ENCODE measurements at places on chromosomes 7 and 10.

DNA sequence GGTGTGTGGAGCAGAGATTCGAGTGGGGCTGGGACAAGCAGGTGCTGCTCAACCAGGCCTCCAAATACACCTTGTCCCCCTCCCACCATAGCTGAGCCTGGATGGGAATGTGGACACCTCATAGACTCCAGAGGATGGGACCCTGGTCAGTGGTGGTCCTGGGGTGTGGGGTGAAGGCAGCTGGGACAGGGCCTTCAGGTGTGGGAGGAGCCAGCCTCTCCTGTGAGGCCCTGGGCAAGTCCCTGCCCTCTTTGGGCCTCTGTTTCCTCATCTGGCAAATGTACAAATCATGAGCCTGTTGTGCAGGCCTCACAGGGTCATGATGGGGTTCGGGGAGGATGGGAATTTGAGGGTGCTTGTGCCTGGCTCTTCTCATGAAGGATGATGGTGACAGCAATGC, 362.9 kb upstream of the NUPR2 start:
- no peaks in the 10 kb centered on the region for H3K4me1 ChIP-seq
- DNase-seq, result no peak
- H3K4me3 ChIP-seq, result no peak overlapping the region
- no peaks in the 10 kb centered on the region for H3K27me3 ChIP-seq

- H3K4me3 ChIP-seq, result no peak overlapping the region
- no peak for DNase-seq
- H3K36me3 ChIP-seq, result no peaks in the 10 kb centered on the region
- H3K4me1 ChIP-seq, result no peaks in the 10 kb centered on the region
- no peaks in the 10 kb centered on the region for H3K27me3 ChIP-seq
- H3K27ac ChIP-seq, result no peak overlapping the region
Observed at GRCh38 chr10:33818343-33818742, 483.9 kb upstream of the NRP1 start.

DNA sequence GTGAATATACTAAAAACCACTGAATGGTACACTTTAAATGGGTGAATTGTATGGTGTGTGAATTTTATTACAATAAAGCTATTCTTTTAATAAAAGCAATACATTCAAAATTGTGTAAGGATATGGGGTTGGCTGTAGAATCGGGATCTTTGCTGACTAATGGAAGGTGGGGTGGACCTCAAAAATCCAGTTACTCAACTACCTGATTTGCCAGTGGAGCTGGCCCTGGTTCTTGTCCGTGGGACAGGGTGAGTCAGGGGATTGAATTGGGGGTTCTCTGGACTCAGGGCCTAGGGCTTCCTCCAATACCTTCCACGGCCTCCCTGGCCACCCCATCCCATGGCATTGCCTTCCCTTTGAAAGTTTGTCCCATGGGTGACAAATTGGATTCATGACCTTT, 13.5 kb upstream of the RABGEF1 start:
- no peak for DNase-seq
- peaks cover 8% of the 10 kb centered on the region for H3K36me3 ChIP-seq
- no peak overlapping the region for H3K27ac ChIP-seq
- no peak overlapping the region for H3K4me3 ChIP-seq

- DNase-seq, result no peak
- H3K4me3 ChIP-seq, result no peak overlapping the region
- H3K27me3 ChIP-seq, result no peaks in the 10 kb centered on the region
- H3K27ac ChIP-seq, result no peak overlapping the region
- H3K36me3 ChIP-seq, result no peaks in the 10 kb centered on the region
- H3K4me1 ChIP-seq, result no peaks in the 10 kb centered on the region
Observed at GRCh38 chr10:55786461-55787050, 574.5 kb downstream of the ZWINT start.

- no peaks in the 10 kb centered on the region for H3K36me3 ChIP-seq
- H3K4me1 ChIP-seq, result no peaks in the 10 kb centered on the region
- no peak overlapping the region for H3K4me3 ChIP-seq
- DNase-seq, result no peak
- H3K27me3 ChIP-seq, result no peaks in the 10 kb centered on the region
Observed at GRCh38 chr7:137040745-137041144, 172.3 kb downstream of the CHRM2 start.

DNA sequence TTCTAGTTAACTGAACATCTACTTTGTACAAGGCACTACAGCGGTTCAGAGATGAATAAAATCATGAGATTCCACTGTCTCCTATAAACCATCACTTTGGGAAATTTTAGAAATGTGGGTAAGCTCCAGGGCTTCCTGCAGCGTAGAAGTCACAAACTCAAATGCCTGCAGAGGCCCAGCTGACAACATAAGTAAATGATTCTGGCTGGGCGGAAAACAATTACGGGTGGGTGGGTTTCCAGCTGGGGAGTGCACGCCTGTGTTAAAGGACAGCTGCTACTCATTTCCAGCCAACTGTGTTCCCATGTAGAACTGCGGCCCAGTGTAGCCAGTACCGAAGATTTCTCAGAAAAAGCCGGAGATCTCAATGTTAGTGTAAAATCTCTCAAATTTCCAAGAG, 69.5 kb upstream of the ATRNL1 start:
- H3K27me3 ChIP-seq, result no peaks in the 10 kb centered on the region
- no peak for DNase-seq
- H3K4me3 ChIP-seq, result no peak overlapping the region
- H3K36me3 ChIP-seq, result no peaks in the 10 kb centered on the region
- no peak overlapping the region for H3K27ac ChIP-seq

DNA sequence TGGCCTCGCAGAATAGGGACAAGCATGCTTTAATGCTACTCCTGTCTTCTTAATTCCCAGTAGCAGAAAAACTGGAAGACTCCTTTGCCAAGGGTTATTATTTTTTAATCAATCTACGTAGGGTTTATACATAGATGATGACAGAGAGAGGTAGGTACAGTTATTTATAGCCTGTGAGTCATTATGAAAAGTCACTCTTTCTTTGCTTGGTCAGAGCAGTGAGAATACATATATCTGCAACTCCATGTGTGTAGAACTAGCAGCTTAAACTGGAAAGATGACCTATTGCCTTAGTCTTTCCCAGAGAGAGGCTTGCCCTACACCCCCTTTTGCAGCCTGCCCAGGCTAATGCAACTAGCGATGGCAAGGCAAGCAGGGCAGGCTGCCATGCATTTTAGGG, 1050.6 kb downstream of the NRG3 start:
- DNase-seq, result no peak
- no peak overlapping the region for H3K4me3 ChIP-seq
- H3K27ac ChIP-seq, result no peak overlapping the region
- H3K27me3 ChIP-seq, result no peaks in the 10 kb centered on the region
- no peaks in the 10 kb centered on the region for H3K36me3 ChIP-seq

GRCh38 chr7:11239316-11239715, 265.6 kb downstream of the PHF14 start:
- H3K4me3 ChIP-seq, result no peak overlapping the region
- no peak for DNase-seq
- no peaks in the 10 kb centered on the region for H3K36me3 ChIP-seq
- no peaks in the 10 kb centered on the region for H3K4me1 ChIP-seq

- no peaks in the 10 kb centered on the region for H3K4me1 ChIP-seq
- no peaks in the 10 kb centered on the region for H3K36me3 ChIP-seq
- DNase-seq, result no peak
Observed at GRCh38 chr7:26556061-26556881, 264.6 kb downstream of the SNX10 start.

GRCh38 chr7:116340943-116341907, 130.9 kb downstream of the TES start:
- H3K27ac ChIP-seq, result no peak overlapping the region
- H3K4me1 ChIP-seq, result no peaks in the 10 kb centered on the region
- DNase-seq, result no peak
- no peaks in the 10 kb centered on the region for H3K27me3 ChIP-seq

- no peaks in the 10 kb centered on the region for H3K4me1 ChIP-seq
- no peaks in the 10 kb centered on the region for H3K36me3 ChIP-seq
- H3K4me3 ChIP-seq, result no peak overlapping the region
- peaks cover 7% of the 10 kb centered on the region for H3K27me3 ChIP-seq
- DNase-seq, result no peak
Observed at GRCh38 chr10:88731296-88731695, 25.2 kb downstream of the LIPK start.

GRCh38 chr7:130941322-130942210, 207.6 kb upstream of the KLF14 start:
- H3K4me1 ChIP-seq, result peaks cover 91% of the 10 kb centered on the region
- peaks cover 73% of the 10 kb centered on the region for H3K36me3 ChIP-seq
- DNase-seq, result no peak
- H3K27me3 ChIP-seq, result no peaks in the 10 kb centered on the region

DNA sequence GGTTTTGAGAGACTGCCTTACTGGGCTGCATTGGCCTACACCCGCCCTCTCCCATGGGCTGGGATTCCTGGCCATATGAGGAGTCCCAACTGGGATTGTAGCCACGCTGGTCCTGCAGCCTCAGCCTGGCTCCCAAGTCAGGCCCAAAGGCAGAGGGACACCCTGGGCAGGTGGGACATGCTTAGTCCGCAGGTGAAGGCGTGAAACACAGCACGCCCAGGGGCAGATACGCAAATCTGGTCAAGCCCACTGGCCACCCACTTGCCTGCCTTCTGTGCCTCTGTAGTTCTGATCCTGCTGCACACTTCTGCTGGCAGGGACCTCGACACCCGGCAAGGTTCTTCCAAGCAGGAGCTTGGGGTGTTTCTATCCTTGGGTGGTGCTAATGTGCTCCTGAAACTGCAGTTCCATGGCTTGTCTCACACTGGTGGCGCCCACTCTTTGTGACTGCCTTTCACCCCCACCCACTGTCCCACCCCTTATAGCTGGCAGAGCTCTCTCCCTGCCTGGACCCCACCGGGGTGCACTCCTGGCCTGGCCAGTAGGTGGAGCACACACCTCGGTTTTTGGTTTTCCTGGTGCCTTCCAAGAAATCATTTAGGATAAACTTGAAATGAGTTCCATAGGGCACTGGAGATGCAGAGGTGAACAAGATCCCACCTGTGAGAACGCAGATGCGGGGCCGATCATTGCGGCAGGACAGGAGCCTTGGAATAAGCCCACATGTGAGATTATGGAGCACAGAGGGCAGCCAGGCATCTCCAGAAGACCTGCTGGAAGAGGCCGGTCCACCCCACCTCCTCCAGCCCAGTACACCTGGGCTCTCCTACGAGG, 47.9 kb downstream of the MKI67 start:
- H3K4me3 ChIP-seq, result no peak overlapping the region
- H3K27ac ChIP-seq, result no peak overlapping the region
- no peaks in the 10 kb centered on the region for H3K27me3 ChIP-seq
- H3K4me1 ChIP-seq, result peaks cover 8% of the 10 kb centered on the region

GRCh38 chr7:25835197-25835596, 316.8 kb upstream of the NFE2L3 start:
- no peak overlapping the region for H3K27ac ChIP-seq
- H3K36me3 ChIP-seq, result no peaks in the 10 kb centered on the region
- no peak overlapping the region for H3K4me3 ChIP-seq
- no peaks in the 10 kb centered on the region for H3K4me1 ChIP-seq
- DNase-seq, result no peak

DNA sequence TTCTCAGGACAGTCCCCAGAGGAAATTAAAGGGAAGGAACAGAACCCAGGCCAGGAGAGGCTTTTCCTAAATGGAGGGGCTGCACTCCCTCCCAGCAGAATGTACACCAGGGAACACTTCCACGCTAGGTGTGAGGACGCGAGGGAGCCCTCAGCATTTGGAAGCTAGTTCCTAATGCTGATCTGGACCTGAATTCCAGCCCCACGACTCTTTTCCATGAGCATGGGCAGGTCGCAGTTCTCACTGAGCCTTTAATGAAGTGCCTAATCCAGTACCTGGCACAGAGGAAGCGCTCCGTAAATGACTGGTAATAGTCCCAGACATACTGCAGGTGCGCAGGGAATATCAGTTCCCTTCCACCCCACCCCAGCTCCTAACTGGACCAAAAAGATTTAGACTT, 1.1 kb downstream of the ALOX5 start:
- H3K4me1 ChIP-seq, result peaks cover 29% of the 10 kb centered on the region
- no peak overlapping the region for H3K27ac ChIP-seq
- peaks cover 4% of the 10 kb centered on the region for H3K36me3 ChIP-seq
- peak overlapping the region; percentile 60 for H3K4me3 ChIP-seq
- no peak for DNase-seq

GRCh38 chr7:22356010-22356691, 803 bp downstream of the RAPGEF5 start:
- peak overlapping the region; percentile 42 for H3K4me3 ChIP-seq
- H3K27me3 ChIP-seq, result peaks cover 53% of the 10 kb centered on the region
- H3K4me1 ChIP-seq, result peaks cover 9% of the 10 kb centered on the region
- H3K27ac ChIP-seq, result no peak overlapping the region
- no peak for DNase-seq
- H3K36me3 ChIP-seq, result no peaks in the 10 kb centered on the region

- H3K4me1 ChIP-seq, result peaks cover 26% of the 10 kb centered on the region
- no peak overlapping the region for H3K4me3 ChIP-seq
- no peak for DNase-seq
Observed at GRCh38 chr10:30811276-30812017, 181.9 kb upstream of the LYZL2 start.

GRCh38 chr7:1915956-1916600, 246.0 kb downstream of the ELFN1 start:
- peaks cover 29% of the 10 kb centered on the region for H3K4me1 ChIP-seq
- no peak for DNase-seq
- no peak overlapping the region for H3K4me3 ChIP-seq
- H3K36me3 ChIP-seq, result peaks cover 23% of the 10 kb centered on the region
- H3K27ac ChIP-seq, result no peak overlapping the region

- peaks cover 10% of the 10 kb centered on the region for H3K4me1 ChIP-seq
- H3K27me3 ChIP-seq, result no peaks in the 10 kb centered on the region
- no peak overlapping the region for H3K27ac ChIP-seq
- no peak for DNase-seq
- H3K36me3 ChIP-seq, result peaks cover 71% of the 10 kb centered on the region
Observed at GRCh38 chr10:72066318-72067284, 21.8 kb downstream of the SPOCK2 start.

- no peak overlapping the region for H3K27ac ChIP-seq
- peaks cover under 1% of the 10 kb centered on the region for H3K36me3 ChIP-seq
- no peak for DNase-seq
- H3K4me3 ChIP-seq, result no peak overlapping the region
Observed at GRCh38 chr7:17915796-17916195, 24.5 kb downstream of the SNX13 start.

- H3K36me3 ChIP-seq, result no peaks in the 10 kb centered on the region
- no peak within 1 kb of the TSS for H3K4me3 ChIP-seq
- peaks cover 4% of the 10 kb centered on the region for H3K27me3 ChIP-seq
Observed at GRCh38 chr7:16881844-16882243, at the start of gene AGR3. Gene AGR3 (minus strand): TSS chr7:16881983. CDS start chr7:16878618, 3,365 bp downstream.

GRCh38 chr7:3294432-3295100, 6.5 kb upstream of the SDK1 start:
- no peak for DNase-seq
- no peak overlapping the region for H3K4me3 ChIP-seq

DNA sequence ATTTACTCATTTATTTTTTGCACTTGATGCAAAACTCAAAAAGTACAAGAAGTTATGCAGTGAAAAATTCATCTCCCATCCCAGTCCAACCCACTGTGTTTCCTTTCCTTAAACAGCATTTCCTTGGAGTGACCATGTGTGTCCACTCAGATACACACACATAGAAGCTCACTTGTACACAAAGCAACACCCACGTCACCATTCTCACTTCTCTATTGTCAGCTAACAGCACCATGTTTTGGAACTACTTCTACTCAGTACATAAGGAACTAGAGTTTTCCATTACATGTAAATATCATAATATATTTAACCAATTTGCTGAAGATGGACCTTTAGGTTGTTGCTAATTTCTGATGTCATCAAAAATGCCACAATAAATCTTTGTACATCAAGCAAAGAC, 167.6 kb downstream of the GRID1 start:
- H3K4me1 ChIP-seq, result no peaks in the 10 kb centered on the region

- H3K27me3 ChIP-seq, result no peaks in the 10 kb centered on the region
- no peak overlapping the region for H3K27ac ChIP-seq
- H3K4me1 ChIP-seq, result no peaks in the 10 kb centered on the region
- H3K36me3 ChIP-seq, result no peaks in the 10 kb centered on the region
- H3K4me3 ChIP-seq, result no peak overlapping the region
Observed at GRCh38 chr7:51918581-51918980, 602.0 kb upstream of the COBL start.

Data from activated naive CD4-positive, alpha-beta T cell treated with anti-CD3 and anti-CD28 coated beads, Interleukin-2, amount 10 ng/mL, durations not matched to agents 7 days and 5 days (primary cell).